ENCODE measurements at places on chromosomes 12 and 14.

DNA sequence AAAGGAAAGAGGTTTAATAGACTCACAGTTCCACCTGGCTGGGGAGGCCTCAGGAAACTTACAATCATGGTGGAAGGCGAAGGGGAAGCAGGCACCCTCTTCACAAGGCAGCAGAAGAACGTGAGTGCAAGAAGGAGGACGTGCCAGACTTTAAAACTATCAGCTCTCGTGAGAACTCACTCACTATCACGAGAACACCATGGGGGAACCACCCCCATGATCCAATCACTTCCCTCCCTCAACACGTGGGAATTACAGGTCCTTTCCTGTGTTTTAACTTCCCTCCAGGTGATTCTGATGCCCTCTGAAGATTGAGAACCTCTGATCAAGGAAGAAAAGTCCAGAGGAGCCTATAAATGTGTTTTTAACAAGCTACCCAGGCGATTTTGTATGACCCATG lies 358.7 kb downstream of the MED13L start:
- DNase-seq: no peak

GRCh38 chr12:19988459-19988873 lies 379.9 kb upstream of the PDE3A start:
- no peak for DNase-seq

DNA sequence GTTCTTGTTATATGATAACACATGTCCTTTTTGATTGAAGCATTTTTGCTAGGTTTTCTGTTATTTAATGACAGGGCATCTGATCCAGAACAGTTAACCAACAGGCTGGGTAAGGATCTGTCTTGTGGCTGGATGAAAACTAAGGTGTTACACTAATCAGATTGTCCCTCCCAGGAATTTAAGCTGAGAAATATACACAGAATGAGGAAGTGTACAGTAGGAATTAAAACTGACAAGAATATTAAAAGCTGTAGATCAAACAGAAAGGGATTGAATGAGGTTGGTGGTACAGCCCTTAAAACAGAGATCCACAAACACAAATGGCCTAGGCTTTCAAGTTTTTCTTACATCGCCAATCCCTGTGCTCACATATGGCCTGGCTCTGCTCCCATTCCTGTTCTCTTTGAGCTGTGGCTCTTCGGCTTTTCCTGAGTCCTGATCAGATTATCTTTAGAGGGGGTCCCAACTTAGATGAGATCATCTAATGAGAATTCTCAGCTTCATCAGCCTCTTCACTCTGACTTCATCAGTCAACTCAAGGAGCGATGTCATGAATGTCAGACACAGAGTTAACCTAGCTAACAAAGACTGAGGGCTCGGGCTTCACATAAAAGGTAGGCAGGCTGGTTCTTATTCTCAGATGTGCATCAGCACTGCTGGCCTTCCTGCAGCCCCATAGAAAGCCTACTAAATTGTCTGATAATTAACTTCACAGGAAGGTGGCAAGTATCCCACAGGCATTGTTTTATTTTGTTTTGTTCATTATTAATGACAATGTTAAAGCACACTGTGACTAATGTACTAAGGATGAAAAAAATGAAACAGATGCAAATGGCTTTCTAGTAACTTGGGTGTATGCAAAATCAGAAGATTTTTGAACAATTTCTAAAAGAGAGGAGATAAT lies 11.4 kb downstream of the PYGL start:
- DNase-seq: no peak

DNA sequence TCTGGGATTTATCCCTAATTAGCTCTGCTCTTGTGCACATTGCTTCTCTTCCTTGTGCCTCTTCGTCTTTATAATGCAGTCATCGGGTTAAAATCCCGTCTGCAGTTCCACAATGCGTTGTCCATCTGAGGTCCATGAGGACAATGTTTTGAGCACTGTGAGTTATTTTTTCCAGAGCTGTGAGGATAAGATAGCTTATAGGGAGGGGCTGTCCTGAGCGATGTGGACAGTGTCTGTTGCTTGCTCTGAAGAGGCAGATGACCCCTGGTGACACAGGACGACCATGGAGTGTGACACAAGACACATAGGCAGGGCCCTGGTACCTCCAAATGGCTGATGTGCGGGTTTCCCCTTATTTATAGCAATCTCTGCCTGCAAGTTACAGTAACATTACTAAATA lies 132.5 kb downstream of the SMOC1 start:
- DNase-seq: no peak

- DNase-seq: no peak
Observed at GRCh38 chr12:14956024-14956891, 5.1 kb downstream of the ARHGDIB start.

GRCh38 chr14:35389315-35389667 lies 15.3 kb downstream of the NFKBIA start:
- no peak for DNase-seq

GRCh38 chr12:74317078-74317601 lies 220.5 kb upstream of the ATXN7L3B start:
- no peak for DNase-seq

DNA sequence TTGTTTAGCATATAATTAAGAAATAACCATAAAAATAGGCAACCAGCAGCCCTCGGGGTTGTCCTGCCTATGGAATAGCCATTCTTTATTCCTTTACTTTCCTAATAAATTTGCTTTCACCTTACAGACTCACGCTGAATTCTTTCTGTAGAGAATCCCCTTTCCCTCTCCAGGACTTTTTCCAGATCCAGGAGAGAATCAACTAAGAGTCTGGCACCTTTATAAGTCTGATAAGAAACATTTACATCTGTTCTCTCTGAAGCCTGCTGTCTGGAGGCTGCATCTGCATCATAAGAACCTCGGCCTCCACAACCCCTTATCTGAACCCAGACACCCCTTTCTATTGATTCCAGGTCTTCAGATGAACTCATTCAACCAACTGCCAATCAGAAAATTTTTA lies 32.3 kb downstream of the RIMBP2 start:
- DNase-seq: no peak

DNA sequence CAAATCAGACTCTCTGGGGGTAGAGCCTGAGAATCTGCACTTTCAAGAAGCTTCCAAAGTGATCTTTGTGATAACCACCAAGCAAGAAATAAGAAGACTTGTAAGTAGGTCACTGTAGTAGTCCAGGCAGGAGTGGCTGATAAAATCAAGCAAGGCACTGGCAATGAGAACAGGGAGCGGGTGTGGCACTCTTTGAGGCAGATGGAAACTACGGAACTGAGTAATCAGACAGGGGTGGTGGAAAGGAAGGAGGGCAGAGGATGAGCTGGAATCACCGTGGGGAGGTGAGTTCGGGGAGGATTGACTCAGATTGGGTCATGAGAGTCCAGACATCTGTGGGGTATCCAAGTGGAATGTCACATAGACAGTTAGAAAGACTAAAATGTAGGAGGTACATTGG lies 44.4 kb upstream of the PLXNC1 start:
- no peak for DNase-seq

- no peak for DNase-seq
Observed at GRCh38 chr12:111218499-111218898, 150.4 kb downstream of the PHETA1 start.

GRCh38 chr12:132804426-132804861 lies 24.2 kb downstream of the GOLGA3 start:
- DNase-seq: no peak

- DNase-seq: no peak
Observed at GRCh38 chr14:54116972-54117371, 160.3 kb upstream of the BMP4 start.

GRCh38 chr12:24821691-24822090 lies 127.2 kb downstream of the BCAT1 start:
- no peak for DNase-seq

DNA sequence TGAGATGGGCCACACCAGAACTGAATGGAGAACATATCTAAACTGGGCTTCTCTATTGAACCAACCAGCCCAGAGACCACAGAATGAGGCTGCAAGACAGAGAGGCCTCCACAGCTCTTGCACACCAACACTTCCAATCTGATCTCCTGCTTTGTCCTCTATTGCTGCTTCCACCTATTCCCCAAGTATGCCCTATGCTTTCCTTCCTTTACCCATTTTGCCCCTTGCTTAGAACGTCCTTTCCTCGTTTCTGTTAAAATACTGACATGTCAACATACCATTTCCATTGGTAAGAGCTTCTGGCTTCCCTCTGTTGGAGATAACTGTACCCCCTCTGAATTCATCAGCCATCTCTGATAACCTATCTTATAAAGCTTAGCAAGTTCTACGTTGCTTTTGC lies 2.8 kb downstream of the SLC2A13 start:
- no peak for DNase-seq

- no peak for DNase-seq
Observed at GRCh38 chr12:115492553-115492952, 784.9 kb downstream of the MED13L start.

All from activated gamma-delta T cell treated with Interleukin-2 at 50 U/mL for 16 hours (primary cell).